Cortex of kidney (tissue), 1 donor: ENCODE measurements at places on chromosomes 7 and 10.

GRCh38 chr10:116465546-116465945 is 37.9 kb downstream of the PNLIPRP3 start:
- DNase-seq, result no peak

DNA sequence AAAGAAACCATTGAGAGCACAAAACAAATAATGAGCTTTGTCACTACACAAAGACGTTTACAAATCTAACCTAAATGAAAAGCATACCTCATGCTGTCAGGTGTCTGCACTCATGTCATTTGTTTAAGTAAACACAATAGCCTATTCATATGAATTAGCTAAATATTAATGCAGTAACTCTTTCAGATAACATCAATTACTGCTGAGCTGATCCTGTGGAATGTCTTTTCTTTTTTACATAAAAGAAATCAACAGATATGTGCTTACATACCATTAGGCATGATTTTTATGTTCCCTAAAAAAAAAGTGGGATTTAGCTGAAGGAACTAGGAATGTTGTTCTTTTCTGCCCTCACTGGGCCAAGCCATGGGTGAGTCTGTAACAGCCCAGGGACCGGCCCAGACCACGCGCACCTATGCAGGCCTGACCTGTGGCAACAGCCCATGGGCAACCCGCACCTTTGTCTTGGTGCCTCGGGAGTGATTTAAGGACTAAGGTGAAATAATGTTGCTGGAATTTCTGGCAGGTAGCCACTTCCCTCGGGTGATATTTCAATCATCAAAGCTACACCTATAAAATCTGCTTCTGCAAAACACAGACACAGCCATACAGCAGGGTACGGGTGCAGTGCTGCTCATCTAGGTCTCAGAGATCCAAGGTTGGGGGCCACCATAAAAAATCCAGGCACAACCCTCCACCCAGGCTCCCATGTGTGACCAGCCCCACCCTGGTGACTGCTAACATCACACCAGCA is 44.6 kb downstream of the FGFR2 start:
- DNase-seq, result no peak

DNA sequence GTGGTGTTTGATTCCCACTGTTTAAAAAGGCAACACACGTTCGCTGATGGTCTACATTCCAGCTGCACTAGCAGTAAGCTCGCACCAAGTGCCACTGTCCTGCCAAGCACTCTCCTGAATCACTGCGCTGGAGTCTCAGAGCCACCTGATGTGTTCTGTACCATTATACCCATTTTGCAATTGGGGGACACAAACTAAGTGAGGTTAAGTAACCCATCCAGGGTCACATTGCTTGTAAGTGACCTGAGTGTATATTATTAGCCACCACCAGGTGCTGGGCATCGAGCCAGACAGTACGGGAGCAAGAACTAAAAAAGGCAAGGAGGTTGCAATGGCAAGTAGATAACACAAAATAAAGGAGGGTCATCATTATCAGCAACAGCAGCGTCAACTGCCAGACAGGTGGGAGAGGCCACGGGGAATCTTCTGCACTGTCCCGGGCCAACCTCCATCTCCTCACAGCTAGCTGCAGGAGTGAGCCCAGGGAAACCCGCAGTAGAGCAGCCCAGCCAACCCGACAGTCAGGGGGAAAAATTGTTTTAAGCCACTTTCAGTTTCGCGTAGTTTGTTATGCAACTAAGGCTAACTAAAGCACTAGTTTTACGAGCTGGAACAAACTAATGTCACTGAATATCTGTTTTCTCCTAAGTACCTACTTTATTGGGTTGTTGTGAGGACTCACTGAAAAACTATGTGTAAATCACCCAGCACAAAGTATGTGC is 712 bp upstream of the CPVL start:
- no peak for DNase-seq

GRCh38 chr7:80244206-80244916 is 109.7 kb downstream of the GNAI1 start:
- no peak for DNase-seq

- DNase-seq, result no peak
Observed at GRCh38 chr7:133039614-133040013, 42.3 kb downstream of the CHCHD3 start.

DNA sequence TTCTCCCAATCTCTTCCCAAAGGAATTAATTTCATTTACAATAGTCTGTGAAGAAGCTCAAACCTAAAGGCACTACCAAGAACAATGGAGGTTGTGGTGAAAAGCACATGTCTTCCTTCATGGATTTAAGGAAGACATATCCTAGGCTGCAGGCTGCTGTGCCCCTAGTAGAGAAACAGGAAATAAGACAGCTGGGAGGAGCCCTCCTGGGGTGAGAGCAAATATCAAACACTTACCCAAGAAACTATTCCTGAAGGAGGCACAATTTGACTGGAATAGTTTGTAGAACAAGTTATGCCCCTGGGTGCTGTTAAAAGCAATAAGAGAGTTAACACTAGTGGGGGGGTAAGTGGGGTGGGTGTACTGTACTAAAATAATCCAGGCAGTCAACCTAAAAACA is 30.1 kb downstream of the PDZD8 start:
- DNase-seq, result no peak

DNA sequence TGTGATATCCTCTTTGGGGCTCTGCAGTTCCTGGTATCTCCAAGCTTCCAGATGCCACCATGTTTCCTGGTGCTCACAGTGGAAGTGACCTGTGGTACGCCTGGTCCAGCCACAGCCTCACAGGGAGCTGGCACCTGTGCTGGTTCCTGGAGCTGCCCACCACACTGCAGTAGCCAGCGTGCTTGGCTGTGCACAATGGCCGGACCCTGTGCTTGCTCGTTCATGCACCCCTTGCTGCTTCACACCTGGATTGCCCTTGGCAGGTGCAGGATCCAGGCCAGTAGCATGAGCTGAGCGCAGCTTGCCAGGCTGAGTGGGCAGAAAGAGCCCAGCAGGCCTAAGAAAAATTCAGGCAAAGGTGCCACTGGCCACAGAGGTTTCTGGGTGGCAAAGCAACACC is 11.4 kb upstream of the ECHDC3 start:
- no peak for DNase-seq

GRCh38 chr7:150569245-150569955 is 2.2 kb downstream of the GIMAP4 start:
- DNase-seq, result no peak

DNA sequence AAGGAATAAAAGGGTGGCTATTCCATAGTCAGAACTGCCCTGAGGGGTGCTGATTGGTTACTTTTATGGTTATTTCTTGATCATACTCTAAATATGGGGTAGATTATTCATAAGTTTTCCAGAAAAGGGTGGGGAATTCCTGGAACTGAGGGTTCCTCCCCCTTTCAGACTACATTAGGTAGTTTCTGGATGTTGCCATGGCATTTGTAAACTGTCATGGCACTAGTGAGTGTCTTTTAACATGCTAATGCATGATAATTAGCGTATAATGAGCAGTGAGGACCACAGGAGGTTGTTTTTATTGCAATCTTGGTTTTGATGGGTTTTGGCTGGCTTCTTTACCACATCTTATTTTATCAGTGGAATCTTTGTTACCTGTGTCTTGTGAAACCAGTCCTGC is 26.5 kb upstream of the POT1 start:
- DNase-seq, result no peak

- DNase-seq, result no peak
Observed at GRCh38 chr7:106863274-106863997, 1.6 kb upstream of the PIK3CG start.

DNA sequence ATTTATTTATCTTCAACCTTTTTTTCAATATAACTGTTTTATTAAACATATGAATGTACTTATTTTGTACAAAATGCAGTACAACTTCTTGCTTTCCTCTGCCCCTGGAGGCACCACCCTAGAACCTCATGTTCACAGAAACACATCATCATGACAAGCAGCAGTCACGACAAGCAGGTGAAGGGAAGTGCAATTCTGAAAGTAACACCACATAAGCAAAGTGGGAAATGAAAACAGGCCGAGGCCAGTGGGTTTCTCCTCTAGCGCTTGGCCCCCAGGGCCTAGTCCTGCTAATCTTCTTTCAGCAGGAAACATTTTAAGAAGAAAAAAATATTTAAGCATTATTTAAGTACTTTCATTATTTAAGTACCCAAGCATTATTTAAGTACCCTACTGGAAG is 598.1 kb downstream of the SH2D4B start:
- no peak for DNase-seq

DNA sequence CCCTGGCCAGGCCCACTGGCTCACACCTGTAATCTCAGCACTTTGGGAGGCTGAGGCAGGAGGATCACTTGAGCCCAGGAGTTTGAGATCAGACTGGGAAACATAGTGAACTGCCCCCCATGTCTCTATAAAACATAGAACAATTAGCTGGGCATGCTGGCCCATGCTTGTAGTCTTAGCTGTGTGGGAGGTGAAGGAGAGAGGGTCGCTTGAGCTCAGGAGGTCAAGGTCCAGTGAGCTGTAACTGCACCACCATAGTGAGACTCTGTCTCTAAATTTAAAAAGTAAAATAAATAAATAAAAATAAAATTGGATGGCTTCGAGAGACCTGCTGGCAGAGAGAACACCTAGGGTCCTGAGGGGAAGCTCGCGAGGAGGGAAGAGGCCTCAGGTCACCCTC is 69.9 kb upstream of the PARD3 start:
- DNase-seq, result no peak

- no peak for DNase-seq
Observed at GRCh38 chr7:129797214-129797789, 155.5 kb downstream of the UBE2H start.

DNA sequence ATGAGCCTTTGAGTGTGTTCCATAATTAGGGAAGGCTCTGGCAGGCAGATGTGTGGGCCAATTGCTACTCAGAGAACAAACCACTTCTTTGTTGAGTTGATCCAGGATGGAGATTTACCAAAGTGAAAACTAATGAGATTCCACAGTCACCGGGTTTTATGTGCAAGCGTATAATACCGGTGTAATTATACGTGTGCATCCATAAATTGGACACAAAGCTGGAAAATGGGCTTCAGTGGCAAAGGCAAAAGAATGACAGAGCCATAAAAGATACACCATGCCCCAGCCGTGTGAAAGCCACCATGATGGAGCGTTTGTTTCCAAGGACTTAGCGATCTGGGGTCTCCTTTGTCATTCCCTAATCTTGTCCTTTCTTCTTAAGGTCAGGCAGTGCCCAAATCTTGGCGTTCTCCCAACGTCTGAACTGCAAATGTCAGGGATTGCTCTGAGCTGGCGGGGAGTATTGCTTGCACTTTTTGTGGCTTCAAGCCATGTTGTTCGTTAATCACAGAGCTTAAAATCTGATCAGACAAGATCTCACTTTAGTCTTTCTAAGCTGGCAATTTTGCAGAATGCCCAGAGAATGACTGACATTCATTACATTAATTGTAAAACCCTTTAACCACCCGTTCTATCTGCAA is 70.1 kb downstream of the NPTX2 start:
- no peak for DNase-seq

- no peak for DNase-seq
Observed at GRCh38 chr7:38229386-38229785, 44.0 kb downstream of the TARP start.

DNA sequence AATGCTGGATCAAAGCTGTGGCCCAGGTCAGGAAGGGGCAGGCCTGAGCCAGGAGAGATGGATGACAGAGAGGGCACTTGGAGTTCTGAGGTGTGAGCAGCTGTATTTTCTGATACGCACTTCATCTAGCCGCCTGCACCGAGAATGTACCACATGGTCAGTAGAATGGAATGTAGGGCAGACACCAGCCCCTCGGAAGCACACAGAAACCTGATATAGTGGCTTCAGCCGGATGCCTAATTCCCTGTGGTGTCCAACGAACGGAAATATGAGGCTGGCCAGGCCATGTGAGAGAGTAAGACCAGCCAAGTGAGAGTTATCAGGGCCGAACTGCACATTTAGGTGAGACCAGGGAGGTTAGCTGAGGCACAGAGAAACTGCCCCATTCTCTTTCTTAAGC is 46.7 kb upstream of the PLCE1 start:
- no peak for DNase-seq
